Hippocampal formation (tissue), 2 donors: ENCODE measurements at places on chromosomes 6 and 20.

DNA sequence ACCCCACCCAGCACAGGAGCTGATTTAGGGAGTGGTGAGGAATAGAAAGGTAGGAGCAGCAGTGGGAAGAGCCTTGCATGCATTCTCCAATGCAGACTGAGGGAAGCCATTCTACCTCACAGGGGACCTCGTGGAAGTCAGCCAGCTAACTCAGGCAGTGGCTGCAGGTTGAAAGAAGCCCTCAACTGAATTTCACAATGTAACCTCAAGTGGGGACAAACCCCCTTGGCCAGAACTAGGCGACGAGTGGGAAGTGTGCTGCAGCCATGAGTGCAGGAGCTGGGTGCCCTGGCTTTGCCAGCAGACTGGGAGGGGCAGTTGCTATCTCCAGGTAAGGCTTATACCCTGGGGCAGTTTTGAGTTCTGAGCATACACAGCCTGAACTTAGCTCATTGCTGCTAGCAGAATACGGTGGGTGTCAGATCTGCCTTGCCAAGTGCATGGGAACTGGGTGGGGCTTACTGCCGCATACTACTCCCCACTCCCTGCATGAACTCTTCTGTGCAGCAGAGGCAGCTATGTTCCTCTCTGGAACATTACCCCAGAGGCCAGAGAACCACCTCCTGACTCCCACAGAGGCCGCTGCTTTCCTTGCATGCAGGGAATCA is 126.5 kb downstream of the CDK19 start:
- no peak for DNase-seq

- no peak for DNase-seq
Measured at GRCh38 chr6:12420626-12421025, 130.5 kb downstream of the EDN1 start.

- no peak for DNase-seq
Measured at GRCh38 chr6:33609528-33609927, 11.6 kb upstream of the ITPR3 start.

DNA sequence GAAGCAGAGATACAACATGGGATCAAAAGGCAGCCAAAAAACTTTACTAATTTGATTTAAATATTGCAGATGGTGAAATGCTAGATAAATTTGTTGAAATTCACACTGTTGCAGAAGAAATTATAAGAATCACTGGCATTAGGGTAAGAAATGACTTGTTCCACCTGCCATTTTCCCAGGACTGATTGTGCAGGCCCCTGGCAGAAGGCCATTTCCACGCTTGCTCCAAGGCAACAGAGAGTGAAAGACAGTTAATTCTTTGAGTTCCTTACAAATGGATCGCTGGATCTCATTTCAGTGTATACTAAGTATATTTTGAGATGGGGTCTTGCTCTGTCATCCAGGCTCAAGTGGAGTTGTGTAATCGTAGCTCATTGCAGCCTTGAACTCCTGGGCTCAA is 67.0 kb upstream of the TMEM181 start:
- no peak for DNase-seq

DNA sequence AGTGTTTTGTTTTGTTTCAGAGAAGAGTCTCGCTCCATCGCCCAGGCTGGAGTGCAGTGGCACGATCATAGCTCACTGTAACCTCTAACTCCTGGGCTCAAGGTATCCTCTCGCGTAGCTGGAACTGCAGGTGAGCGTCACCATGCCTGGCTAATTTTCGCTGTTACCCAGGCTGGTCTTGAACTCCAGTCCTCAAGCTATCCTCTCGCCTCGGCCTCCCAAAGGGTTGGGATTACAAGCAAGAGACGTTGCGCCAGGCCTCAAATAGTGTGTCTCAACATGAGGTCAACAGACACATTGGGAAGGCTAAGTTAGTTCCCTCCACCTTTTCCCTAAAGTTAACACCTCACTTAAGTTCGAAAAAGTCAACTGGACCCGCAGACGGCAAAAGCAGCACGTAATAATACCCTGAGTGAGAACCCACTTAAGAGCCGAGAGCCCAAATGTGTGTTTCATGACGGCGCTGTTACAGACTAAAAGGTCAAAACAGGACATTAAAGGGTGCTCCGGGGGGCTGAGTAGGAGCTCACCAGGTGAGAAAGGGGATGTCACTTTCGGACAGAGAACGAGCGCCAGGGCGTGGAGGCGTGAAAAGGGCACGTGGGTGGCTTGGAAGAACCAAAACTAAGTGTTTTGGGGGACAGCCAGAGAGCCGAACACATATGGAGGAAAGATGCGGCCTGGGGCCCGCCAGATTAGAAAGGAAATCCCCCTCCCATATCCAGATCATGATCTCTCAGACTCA is 499 bp downstream of the TTI1 start:
- no peak for DNase-seq

DNA sequence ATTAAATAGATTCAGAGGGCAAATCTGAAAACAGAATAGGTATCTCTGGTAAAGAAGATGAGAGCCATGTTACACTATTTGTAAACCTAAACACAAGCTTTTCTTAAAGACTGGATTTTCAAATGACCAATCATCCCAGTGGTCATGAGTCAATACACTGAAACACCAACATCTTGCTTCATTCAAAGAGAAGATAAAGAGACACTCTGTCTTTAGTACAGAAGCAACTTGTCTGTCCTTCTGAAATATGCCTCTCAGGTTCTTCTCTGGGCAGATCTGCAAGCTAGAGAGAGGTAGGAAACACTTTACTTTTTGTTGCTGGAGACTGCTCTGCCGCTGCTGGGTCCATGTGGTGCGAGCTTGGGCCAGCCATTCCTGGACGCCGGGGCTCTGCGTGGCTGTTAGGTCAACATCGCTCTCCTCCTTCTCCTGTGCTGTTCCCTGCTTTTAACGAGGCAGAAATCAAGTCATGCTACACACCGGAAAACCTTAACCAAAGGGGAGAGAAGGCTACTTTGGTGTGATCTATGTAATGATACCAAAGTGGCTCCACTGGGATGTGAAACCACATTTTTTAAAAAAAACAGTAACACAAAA is 368.2 kb downstream of the SYNE1 start:
- no peak for DNase-seq

- DNase-seq, result no peak
Measured at GRCh38 chr6:136608991-136609390, 58.8 kb upstream of the MAP7 start.

GRCh38 chr6:112257178-112257855 is 3.0 kb upstream of the LAMA4 start:
- DNase-seq, result no peak
